Myocyte (in vitro differentiated cells): ENCODE measurements at places on chromosomes 3 and 15.

DNA sequence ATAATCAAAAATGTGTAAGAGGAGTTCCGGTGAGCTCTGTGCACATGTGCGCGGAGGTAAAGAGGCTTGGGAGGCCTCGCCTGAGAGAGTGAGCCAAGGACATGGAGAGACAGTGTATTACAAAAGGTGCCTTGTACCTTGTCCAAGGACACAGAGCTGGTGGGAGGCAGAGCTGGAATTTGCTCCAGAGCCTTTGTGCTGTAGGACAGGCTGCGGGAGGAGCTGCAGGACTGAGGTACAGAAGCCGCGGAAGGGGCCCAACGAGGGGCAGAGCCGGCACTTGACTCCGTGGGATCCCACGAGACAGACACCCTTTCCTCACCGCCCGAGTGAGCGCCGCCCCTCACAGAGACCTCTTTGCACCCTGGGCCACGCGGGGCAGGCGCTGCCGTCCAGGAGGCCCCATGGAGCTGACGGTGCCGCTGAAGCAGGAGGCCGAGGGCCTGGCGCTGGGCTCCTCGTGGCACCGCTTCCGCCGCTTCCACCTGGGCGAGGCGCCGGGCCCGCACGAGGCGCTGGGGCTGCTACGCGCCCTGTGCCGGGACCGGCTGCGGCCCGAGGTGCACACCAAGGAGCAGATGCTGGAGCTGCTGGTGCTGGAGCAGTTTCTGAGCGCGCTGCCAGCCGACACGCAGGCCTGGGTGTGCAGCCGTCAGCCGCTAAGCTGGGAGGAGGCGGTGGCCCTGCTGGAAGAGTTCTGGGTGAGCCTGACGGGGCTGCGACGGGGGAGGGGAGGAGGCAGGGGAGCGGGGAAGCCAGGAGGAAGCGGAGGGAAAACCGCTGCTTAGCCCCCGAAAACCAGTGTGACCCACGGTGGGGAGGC is 68.7 kb downstream of the SLTM start:
- DNase-seq = peak; percentile 24

DNA sequence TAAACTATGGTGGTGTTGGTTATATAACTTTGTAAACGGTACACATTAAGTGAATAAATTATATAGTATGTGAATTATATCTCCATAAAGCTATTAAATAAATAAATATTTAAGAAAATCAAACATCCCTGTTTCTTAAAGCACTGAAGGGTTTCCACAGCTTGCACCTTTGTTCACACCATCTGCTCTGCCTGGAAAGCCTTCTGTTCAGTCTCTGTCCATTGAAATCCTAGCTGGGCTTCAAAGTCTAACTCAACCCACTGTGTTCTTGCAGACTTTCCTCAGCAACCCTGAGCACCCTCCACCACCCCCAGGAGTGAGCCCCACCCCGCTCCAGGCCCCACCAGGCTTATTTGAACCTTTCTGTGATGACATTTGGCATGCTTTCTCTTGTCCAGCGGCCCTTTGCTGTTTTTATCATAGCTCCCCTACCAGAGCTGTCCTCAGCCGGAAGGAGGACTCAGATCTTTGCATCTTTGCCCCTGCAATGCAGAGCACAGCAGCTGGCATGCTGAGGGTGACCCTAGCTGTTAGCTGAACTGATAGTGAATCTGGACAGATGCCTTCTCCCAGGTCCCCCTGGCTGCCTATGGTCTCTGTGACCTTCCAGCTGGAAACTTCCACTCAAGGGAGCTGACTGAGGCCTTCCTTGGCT is 105.2 kb downstream of the DAPK2 start:
- no peak for DNase-seq

DNA sequence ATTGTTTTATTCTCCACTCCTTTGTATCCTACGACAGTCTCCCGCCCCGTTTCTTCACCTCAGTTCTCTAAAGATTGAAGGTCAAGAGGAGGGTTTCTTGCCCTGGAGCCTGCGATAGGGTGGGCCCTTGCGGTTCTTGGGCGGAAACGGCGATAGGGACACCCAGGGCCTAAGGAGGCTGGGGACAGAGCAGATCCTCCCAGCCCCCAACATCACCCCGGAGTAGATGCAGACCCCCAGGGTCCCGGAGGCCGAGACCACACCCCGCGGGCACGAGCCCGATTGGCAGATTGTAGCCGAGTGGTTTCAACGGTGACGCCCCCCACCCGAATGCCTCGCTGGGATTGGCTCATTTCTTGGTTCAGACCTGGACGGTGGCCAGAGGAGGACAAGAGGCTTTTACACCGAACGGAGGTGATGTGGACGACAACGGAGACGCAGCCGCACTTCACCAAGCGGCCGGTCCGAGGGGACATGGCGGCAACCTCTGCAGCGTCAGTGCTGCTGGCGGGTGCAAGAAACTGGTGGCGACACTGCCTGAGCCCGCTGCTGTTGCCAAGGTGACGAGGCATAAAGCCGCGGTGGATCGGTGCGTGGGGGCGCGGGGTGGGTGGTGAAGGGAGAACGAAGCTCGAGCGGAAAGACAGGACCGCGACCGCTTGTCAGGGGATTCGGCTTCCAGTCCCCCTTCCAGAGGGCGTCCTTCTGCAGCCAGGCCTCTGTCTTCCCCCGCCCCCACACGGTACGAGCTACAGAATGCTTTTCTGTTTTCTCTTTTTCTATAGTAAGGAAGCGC is 19.0 kb upstream of the MCF2L2 start:
- peak; percentile 97 for DNase-seq

- DNase-seq = no peak
These were observed 58.1 kb upstream of the FNDC3B start for GRCh38 chr3:171981271-171981605.

GRCh38 chr15:39094116-39094515 is 486.8 kb upstream of the THBS1 start:
- DNase-seq = no peak

- no peak for DNase-seq
These were observed 58.3 kb upstream of the EPHA3 start for GRCh38 chr3:89049119-89049518.

DNA sequence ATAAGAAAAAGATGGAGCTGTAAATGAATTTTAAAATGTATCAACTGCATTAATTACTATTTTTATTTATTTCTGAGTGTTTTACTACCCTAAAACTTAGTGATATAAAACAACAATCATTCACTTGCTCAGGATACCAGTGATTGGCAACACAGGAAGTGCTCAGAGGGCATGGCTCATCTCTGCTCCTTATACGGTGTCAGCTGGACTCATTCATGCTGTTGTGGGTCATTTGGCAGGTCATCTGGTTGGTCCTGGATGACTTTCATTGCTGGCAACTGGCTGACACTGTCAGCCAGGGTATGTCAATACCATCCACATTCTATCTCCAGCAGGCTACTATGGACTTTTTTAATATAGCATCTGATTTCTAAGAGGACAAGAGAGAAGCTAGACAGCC is 689.6 kb upstream of the NECTIN3 start:
- no peak for DNase-seq

- no peak for DNase-seq
These were observed 37.0 kb downstream of the ZNF710 start for GRCh38 chr15:90037961-90038631.

- DNase-seq = no peak
These were observed 261.3 kb downstream of the XXYLT1 start for GRCh38 chr3:195009616-195010015.

DNA sequence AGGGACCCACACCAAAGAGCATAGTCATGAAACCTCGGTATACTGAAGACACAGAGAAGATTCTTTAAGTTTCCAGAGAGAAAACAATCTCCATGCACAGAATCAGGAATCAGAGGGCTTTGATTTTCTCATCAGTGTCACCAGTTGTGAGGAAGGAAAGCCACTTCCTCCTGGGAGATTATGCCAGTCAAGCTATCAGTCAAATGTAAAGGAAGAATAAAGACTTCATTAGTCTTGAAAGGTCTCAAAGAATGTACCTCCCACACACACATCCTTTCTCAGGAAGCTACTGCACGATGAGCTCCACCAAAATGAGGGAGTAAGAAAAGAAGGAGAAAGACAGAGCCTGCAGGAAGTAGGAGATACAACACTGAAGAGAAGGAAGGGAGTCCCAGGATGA is 486.3 kb downstream of the SHQ1 start:
- DNase-seq = no peak

- no peak for DNase-seq
These were observed 4.8 kb downstream of the SACM1L start for GRCh38 chr3:45693941-45694521.

DNA sequence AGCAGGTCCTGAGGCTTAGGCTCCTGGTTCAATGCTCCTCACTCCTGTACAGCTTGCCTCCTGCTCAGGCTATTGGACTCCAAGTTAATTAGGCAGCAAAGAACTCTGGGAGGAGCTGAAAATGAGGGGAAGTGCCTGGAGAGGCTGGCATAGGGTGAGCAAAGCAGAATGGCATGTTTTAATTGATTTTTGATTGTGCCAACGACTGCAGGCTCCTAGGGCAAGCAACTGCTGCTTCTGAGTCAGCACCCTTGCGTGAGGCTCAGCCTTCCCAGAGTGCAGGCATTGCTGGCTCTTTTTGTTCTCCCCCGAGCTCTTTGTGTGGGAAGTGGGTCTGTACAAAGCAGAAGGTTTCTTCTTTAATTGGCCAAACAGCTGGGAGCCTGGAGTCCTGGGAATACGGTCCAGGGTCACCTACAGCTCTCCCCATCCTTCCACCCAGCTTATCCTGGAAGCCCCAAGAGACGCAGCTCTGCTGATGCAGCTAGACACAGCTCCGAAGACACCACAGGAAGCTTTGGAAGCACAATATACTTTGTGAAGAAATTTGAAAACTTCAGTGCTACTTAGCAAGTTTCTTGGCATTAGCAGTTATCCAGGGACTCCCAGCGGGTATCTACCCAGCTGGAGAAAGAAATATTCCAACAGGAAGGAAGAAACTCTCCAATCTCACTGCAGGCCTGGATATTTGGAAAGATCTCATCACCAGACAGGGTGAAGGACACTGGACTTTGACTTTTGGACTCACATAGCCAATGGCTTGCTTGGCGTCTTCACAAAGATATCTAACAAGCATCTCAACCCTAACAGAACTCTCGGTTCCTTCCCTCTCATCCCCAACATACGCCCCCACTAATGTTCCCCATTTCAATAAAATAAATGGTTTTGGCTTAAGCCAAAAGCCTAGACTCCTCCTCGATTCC is 76.8 kb downstream of the BDH1 start:
- peak; percentile 88 for DNase-seq

DNA sequence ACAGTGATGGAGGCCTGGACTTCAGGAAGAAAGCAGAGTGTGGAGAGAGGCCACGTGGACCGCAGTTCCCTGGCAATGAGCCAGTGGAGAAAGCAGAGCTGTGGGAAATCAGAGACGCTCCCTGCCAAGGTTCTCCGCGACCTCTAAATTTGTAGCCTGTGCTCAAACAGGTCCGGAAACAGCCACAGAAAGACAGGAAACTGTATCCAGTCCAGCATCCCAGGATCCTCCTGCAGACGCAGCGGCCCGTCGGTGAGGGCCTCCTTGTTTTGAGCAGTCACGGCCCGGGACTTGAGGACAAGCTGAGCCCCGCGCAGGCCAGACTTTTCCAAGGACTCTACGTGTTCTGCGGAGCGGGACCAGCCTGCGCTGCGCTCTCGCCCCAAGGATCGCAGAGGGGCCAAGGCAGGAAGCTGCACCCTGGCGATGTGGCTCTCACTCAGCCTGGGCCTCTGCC is 22.3 kb downstream of the RPSA start:
- DNase-seq = no peak

DNA sequence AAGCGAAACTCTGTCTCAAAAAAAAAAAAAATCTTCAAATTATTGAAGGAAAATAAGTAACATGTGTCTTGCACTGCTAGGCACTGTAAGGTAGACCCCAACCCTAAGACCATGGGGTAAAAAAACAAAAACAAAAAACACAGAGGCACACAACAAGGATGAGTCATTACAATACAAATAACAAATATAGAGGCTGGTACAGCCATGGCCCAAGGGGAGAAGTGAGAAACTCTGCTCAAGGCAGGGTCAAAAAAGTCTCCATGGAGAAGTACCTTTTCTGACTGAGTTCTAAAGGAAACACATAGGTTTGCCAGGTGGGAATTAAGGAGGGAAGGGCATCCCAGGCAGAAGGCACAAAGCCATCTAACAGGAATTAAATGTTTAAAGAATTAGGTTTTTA is 54.5 kb downstream of the TOP2B start:
- no peak for DNase-seq

DNA sequence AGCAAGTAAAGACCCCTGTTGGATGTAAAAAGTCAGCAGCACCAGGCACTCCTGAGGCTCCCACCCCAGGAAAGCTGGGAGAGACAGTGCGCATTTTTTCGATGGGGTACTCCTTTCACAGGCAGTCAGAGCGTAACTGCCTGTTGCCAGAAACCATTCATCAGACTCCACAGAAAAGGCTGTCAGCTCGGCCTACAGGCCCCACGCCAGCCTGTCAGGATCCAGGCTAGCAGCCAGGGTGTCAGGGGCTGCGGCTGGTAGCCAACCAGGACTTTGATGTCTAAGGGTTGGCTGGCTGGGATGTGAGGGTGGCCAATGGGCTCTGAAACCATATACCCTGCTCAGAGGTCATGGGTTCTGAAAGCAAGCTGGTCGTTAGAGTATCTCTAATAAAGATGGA is 164.5 kb downstream of the WNT5A start:
- no peak for DNase-seq

DNA sequence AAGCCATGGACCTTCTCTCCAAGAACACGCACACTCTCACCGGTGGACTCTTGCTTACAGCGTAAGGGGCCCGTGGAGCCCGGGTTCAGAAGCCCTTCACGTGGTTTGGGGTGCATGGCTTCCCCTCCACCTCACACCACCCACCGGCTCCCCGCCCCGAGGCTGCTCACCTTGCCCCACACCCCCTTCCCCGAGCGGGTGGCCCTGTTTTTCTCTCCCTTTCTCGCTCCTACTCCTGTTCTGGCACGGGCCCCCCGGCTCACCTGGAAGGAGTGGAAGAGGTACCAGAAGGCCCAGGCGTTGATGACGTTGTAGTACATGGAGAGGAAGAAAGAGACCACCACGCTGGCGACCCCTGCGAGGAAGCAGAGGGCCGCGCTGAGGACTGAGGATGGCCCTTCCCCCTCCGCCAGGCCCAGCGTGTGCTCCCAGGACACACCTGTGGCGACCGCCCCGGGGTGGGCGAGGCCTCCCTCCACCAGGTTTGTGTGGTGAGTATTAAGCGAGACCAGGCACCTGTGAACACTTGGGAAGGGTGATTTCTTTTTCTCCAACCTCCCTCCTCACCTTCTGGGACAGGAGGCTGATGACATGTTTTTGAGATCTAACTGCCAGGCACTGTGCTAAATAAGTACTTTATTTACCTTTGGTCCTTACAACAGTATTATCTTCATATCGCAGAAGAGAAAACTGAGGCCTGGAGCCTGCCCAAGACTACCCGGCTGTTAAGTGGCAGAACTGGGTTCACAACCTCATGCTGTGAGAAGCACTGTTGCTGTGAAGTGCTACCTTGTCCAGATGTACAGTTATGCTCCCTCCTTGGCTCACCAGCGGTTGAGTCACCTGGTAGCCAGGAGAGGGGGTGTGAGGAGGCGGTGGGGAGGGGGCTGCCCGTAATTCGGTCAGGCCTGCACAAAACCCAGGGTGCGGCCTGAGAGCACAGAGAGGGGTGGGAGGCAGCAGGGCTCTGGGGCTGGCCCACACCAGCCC is 16.3 kb downstream of the SLC6A20 start:
- no peak for DNase-seq

- DNase-seq = peak; percentile 63
These were observed 26.3 kb downstream of the DPH6 start for GRCh38 chr15:35519541-35520149.
